ENCODE measurements at places on chromosomes 12 and 14. TPM values are rescaled to one million over a fixed set of nuclear protein-coding genes. Genes with fewer than 3 reads are reported as not detected.

The NKX2-1 gene
- not detected for total RNA-seq

The PPFIA2 gene
- 1.1 TPM for total RNA-seq

The IL22 gene
- not detected for total RNA-seq

GRCh38 chr12:92753976-92754885 is 51.4 kb downstream of the PLEKHG7 start:
- DNase-seq: no peak

DNA sequence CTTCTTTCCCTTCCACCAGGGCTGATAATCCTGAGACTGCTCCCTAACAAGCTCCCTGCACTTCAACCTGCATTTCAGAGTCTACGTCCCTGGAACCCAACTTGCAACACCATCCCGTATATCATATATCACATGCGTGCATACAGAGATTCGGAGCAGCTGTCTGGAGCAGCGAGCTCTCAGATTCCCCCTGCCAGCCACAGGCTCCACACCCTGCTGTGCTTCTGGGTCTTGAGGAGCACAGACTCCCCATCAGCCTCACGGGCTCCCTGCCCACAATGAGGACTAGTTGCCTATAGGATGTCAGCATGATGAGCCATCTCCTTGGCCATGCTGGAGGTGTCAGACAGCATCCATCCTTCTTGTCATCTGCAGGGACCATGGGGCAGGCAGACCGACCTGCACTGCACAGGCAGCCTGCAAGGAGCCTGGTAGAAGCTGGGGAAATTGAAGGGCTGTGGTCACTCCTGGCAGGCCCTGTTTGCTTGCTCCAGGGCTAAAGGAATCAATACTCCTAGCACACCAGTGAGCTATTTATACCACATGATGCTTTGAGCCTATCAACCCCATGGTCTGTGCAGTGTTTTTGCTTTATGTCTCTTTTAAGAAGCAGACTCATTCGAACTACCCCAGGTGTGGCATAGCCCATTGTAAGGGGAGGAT is 19.6 kb upstream of the HDAC7 start:
- no peak for DNase-seq

The GNB3 gene
- 7.0 TPM for total RNA-seq

The B4GALNT3 gene
- total RNA-seq: 58.3 TPM

GRCh38 chr12:26097046-26097878 is 27.6 kb downstream of the BHLHE41 start:
- peak; percentile 71 for DNase-seq

GRCh38 chr12:388541-389141 is 479 bp downstream of the KDM5A start:
- DNase-seq: no peak

DNA sequence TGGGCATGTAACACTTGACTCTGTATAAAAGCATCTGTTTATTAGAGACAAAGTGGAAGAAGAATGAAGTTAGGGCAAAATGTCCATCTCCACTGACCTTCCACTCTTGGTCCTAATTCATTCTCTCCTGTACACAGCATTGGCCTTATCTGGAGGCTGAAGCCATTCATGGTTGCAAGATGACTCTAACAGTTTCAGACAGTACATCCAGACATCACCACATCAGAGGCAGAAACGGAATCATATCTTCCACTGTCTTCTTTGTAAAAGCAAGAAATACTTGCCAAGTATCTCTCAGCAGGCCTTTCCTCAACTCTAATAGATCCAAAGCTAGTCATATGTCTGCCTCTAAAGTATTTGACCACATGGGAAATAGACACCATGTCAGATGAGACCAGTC is 41.1 kb downstream of the PTHLH start:
- DNase-seq: no peak

GRCh38 chr12:63090716-63091115 is 60.3 kb downstream of the AVPR1A start:
- no peak for DNase-seq

The SLC4A8 gene
- total RNA-seq: 11.8 TPM

The RABGGTA gene
- 25.9 TPM for total RNA-seq

The TSPAN31 gene
- total RNA-seq: 24.2 TPM

GRCh38 chr14:69711065-69711464 is 55.9 kb upstream of the SRSF5 start:
- DNase-seq: no peak

The ARHGEF25 gene
- total RNA-seq: 18.4 TPM

The CYP27B1 gene
- total RNA-seq: 2.0 TPM

GRCh38 chr12:88383405-88383804 is 196.9 kb downstream of the KITLG start:
- no peak for DNase-seq

The MYH7 gene
- not detected for total RNA-seq

- DNase-seq: no peak
These were observed 44.8 kb upstream of the PRMT8 start for GRCh38 chr12:3446235-3446634.

- peak; percentile 26 for DNase-seq
These were observed 830 bp downstream of the PPP4R3A start for GRCh38 chr14:91509083-91509877.

The DPF3 gene
- 3.0 TPM for total RNA-seq

DNA sequence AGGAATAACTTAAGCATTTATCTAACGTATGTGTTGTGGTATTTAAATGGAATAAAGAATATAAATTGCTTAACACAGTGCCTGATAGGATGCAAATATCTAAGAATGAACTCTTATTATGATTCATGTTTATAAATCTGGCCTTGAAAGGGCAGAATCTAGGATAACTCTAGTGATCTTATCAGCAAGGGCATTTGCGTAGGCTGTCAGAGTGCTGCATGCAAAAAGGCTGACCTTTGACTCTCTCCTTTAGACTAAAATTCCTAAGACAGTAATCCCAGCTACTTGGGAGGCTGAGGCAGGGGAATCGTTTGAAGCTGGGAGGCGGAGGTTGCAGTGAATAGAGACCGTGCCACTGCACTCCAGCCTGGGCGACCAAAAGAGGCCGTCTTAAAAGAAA is 31.3 kb upstream of the ANP32D start:
- DNase-seq: no peak

DNA sequence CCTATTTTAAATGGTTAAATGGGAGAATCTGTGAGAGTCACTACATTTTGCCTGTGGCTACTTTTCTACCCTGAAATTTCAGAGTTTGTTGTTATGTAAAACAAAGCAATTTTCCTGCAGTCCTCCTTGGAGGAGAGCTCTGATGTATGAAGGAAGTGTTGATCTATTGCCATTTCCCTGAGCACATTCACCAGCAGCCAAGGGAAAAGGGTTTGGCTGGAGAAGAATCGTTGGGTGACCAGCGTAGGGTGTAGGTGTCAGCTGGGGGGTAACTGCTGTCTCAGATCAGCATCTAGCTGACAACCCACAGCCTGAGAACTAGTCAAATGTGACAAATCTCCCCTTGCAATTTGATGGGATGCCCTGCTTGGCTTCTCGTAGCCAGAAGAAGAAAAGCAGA is 230.5 kb downstream of the PDZRN4 start:
- no peak for DNase-seq

Data from progenitor cell of endocrine pancreas (in vitro differentiated cells).